A172 (cell line): ENCODE measurements at places on chromosomes 5 and 9.
A peak's percentile ranks its signal among the peaks of the same experiment; 100 is the strongest.

DNA sequence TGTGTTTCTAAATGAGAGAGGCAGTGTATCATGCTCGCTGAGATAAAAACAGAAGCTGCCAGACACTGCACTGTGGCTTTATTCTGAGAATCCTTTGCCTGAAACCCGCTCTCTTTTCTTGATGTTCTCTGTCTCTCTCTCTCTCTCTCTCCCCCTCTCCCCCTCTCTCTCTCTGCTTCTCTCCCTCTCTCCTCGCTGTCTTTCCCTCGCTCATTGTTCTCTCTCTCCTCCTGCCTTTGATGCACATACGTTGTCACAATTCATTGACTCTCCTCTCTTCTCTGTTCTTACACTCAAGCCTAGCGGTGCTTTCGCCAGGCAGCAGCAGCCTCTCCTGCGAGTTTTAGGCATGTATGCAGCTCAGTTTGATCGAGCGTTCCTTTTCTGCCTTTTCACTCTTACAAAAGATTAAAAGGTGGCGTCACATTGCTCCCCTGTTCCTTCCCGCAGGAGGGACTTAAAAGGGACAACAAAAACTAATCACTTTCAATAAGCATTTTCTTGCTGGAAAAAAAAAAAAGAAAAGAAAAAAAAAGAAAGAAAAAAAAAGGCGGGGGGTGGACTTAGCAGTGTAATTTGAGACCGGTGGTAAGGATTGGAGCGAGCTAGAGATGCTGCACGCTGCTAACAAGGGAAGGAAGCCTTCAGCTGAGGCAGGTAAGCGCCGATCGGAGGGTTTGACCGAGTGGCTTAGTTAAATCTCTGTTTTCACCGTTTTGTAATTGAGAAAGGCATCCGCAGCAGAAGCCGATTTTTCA, 717.9 kb upstream of the WWC1 start:
- peak; percentile 60 for DNase-seq

- peak; percentile 85 for DNase-seq
These were observed 3.1 kb upstream of the GNPDA1 start for GRCh38 chr5:142015781-142016533.

DNA sequence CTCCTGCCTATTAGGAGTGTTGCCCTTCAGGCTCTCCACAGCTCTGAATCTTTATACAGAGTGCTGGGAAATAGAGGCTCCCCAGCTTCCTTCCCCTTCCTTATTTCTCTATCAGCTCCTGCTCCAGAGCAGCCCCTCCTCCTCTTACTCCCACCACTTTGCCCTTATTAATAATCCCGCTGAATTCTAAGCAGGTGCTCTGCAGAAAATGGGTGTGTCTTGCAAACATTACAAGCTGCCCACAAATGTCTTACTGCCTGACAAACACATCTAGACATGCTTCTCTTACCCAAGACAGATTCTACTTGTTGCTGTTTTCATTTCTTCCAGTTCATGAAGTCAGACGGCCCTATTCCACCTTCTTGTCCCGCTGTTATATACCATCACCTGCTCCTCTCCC, 6.4 kb downstream of the PHF24 start:
- DNase-seq: no peak

DNA sequence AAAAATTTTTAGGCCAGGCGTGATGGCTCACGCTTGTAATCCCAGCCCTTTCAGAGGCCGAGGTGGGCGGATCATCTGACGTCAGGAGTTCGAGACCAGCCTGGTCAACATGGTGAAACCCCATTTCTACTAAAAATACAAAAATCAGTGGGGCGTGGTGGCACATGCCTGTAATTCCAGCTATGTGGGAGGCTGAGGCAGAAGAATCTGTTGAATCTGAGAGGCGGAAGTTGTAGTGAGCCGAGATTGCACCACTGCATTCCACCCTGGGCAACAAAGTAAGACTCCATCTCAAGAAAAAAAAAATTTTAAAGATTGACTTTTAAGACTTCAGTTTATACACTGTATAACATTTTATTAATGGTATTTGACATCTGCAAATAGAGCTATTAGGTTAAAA, 60.1 kb upstream of the GNAQ start:
- no peak for DNase-seq

GRCh38 chr5:75113354-75114113, 61.2 kb upstream of the GCNT4 start:
- no peak for DNase-seq

GRCh38 chr9:83622939-83623678, at the start of gene IDNK:
Gene IDNK, plus strand, starts transcription at chr9:83623143. Its CDS starts 29 bp downstream, at chr9:83623172.
- peak; percentile 81 for DNase-seq

DNA sequence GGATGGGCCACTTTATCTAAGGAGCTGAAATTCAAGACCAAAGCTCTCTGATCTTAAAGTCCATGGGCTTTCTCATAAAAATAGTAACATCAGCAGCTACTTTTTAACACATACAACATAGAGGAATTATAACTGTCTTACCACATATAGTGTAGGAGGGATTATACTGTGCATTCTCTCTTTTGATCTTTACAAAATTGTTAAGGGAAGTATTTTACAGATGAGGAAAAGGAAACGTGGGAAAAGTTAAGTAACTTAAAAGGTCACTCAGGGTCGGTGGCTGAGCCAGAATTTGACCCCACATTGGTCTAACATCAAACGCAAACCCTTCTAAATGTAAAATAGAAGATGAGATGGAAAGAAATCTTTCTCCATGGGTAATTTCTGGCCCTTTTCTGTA, 38.4 kb downstream of the ZNF608 start:
- DNase-seq: no peak

DNA sequence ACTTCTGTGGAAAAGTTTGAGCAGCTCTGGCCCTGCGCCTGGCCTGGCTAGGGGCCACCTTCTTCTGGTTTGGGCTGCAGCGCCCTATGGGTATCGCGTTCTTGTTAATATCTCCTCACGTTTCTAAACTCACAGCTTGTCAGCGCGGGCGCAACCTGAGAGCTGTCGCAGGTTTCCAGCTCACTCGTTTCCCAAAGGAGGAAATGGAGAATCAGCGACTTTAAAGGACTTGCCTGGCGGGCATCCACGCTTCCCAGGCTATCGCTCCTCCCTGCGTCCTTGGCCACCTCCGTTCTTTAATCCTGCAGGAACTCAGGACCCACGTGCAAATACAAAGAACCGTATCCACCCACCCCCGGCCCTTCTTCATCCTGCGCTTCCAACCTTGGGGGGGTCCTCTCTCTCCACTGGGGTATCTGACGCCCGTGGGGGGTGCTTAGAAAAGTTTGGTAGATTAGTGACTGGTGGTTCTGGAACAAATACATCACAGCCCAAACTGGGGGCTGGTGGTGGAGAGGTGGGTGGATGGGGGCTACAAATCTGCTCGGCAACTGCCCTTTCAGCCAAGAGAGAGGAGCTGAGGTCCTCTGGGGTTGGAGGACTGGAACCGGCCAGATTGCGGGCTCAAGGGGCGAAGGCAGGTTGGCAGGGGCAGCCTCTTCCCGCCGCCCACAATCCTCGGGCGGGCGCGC, 578 bp upstream of the PSAT1 start:
- DNase-seq: peak; percentile 47

DNA sequence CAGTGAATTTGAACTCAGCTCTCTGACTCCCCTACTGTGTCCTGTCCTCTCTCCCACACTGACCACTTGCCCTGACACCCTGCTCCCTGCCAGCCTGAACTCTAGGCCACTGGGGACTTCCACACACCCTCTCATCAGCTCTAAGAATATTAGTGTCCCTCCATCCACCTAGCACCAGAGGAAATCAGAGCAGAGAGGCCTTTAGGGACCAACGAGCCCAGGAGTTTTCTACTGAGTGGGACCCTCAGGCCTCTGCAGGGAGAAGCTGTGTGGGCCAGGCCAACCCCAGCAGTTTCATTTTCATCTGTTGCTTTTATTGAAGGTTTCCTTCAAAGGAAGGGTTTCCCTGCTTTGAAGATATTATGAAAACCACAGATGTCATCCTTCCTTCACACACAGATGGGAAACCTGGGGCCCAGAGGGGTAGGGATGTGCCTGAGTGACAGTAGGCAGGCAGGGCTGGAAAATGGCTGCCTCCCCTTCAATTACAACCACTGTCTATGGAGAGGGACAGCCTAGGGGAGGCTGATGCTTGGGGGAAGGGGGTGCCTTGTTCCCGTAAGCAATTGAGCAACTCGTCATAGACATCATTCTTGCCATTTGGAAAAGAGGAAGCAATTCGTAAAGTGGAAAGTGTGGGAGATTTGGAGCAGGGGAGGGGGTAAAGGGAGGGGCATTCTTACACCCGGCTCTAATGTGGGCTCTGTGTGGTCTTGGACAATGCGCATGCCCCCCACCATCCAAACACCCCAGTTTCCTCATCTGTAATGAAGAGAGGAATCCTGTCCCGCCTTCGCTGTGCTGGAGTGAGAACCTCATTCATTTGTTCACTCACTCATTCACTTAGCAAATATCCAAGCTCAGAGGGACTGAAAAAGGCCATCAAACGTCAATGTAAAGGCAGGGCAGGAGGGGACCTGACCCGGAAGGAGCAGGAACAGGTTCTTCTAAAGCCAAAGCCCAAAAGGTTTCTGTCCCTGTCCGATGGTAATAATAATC, 3.9 kb downstream of the GLIPR2 start:
- no peak for DNase-seq

DNA sequence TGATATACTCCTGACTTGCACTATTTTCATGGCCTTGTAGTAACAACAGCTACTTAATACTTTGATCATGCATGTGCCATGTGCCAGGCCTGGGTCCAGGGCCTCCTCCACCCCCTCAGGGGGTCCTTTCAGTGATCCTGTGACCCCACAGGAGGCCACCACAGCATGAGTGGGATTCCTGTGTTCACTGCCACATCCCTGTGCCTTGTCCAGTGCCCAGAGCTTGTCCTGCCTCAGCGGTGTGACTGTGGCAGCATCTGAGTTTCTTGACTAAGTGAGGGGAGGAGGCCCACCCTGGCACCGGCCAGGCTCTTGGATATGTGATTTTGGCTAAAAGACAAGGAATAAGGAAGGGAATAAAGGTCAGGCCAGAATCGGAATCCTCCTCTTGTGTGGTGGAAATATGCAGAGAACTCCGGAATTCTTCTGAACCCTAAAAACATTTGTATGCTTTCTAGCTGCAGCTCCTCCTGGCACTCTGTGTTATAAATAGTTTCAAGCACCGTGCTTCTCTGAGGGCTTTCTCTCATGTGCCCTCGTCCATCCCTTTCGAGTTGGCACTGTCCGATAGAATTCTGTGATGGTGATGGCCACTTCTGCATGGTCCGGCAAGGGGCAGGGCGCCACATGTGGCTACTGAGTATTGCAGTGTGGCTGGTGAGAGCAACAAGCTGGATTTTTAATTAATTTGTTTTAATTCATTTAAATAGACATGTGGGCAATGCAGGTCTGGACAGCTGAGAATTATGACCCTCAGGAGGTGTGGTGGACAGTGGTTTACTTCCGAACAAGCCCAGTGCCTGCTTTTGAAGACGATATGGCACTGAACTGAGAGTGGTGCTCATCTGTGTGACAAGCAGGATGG, 31.8 kb downstream of the TENT4A start:
- no peak for DNase-seq

GRCh38 chr5:10836986-10837385, 76.0 kb upstream of the DAP start:
- DNase-seq: no peak

GRCh38 chr5:19001054-19001453, 986.9 kb downstream of the CDH18 start:
- DNase-seq: no peak

DNA sequence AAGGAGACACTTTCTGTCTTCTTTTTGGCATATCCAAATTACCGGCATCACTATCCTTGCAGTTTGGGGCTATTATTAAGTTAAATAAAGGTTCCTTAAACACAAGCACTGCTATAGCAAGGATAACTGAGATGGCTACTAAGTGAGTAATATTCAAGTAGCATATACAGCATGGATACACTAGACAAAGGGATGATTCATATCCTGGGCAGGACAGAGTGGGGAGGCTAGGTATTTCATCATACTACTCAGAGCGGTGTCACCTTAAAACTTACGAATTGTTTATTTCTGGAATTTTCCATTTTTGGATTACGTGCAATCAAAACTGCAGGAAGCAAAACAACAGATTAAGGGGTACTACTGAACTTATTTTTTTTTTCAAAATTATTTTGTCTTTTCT, 54.1 kb downstream of the FER start:
- DNase-seq: peak; percentile 95

DNA sequence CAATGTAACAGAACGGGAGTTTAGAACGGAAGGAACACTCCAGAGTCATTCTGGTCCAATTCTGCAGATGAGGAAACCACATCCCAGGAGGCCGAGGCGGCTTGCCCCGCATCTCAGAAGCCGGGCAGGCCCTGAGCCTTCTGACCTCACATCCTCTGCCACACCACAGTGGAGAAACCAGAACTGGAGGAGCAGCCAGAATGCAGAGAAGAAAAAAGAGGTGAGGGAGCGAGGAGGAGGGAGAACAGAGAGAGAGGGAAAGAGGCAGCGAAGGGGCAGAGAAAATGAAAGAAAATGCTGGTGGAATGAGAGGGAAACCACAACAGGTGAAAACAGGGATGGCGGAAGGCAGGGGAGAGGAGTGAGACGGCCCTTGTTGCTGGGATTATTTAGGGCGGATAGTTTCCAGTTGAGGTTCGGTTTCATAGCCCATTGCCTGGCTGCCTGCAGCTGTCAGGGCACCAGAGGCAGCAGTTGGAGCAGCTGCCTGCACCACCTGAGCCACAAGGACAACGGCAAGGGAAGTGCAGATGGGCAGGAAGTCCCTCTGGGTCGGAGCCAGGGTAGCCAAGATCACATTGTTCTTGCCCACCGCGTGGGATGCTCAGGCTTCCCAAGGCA, at the start of gene HMHB1:
Gene HMHB1, plus strand, starts transcription at position 77 of the 621 bp plus-strand sequence.
- no peak for DNase-seq

DNA sequence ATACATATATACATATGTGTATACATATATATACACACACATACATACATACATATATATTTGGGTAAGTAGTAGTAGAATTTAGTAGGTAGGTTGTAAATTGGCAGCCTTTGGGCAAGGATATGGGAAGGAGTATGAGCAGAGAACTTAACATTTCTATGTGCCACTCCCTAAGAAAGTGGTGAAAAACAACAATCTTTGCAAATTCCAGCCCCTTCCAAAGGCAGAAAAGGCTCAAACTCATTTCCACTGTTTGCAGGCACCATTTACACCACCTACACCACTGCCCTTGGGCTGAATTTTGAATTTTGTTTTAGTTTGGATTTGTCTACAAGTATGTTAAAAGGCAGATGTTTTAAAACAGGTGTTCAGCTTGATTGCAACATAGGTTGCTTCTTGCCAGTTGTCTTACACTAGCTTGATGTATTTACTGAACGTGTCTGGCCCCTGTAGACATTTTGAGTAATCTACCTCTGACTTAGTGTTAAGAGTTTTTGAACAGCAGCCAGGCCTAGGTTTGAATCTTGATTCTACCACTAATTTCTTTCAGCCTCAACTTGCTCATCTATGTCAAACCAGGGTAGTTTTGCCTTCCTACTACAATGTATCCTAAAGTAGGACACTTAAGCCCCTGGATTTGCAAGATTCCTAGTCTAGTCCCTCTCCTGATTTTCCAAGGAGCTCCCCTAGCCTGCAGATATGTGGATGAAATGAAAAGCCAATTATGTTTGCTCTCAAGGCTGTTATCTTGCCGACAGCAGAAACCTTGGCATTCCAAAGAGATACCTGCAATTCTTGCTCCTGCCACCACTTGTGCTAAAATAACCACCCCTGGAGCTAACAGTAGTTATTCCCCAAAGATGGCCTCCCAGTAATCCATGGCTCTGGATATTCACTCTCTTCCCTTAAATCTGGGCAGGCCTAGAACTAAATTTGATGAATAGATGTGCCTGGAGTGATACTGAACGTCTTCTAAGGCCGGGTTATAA, 156.2 kb upstream of the SLC44A1 start:
- DNase-seq: no peak

- no peak for DNase-seq
These were observed 366.8 kb downstream of the CYLC2 start for GRCh38 chr9:103361906-103362305.

- DNase-seq: no peak
These were observed 14.0 kb downstream of the TNC start for GRCh38 chr9:115103746-115104477.

GRCh38 chr9:13445103-13445500, 165.6 kb upstream of the MPDZ start:
- no peak for DNase-seq
